HT1080 (cell line): ENCODE measurements at places on chromosomes 2 and 18. TPM values are rescaled to one million over a fixed set of nuclear protein-coding genes. Genes with fewer than 3 reads are reported as not detected.

The HRH4 gene
- not detected in 2 replicates for total RNA-seq

The DSC2 gene
- 0.98 and 1.2 TPM in 2 replicates for total RNA-seq

The CCDC141 gene
- not detected in 2 replicates for total RNA-seq

The DAPL1 gene
- total RNA-seq = not detected in 2 replicates

The TEKT4 gene
- not detected in 2 replicates for total RNA-seq

DNA sequence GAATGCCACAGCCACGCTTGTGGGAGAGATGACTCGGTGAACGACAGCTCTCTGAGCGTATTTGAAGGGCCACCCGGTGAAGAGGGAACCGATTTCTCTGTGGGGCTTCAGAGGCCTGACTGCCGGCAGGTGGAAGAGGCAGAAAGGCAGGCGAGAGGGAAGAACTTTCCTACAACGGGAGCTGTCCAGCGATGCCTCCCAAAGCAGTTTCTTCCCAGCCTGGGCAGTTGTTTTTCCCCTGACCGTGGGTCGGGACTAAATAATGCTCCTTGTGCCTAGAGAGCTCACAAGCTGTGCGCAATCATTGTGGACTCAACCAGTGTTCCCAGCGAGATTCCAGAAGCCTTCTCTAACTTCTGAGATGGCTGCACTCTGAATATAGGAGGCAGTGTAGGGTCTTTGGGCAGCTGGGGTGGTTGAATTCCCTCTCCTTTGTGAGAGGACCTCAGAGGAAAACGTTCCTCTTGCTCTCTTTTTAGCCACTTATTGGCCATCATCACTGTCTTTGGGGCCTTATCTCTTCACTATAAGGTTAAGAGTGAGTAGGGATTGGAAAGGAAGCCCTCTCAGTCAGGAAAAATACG, 710 bp downstream of the SEC11C start:
- peak; percentile 26 for DNase-seq

DNA sequence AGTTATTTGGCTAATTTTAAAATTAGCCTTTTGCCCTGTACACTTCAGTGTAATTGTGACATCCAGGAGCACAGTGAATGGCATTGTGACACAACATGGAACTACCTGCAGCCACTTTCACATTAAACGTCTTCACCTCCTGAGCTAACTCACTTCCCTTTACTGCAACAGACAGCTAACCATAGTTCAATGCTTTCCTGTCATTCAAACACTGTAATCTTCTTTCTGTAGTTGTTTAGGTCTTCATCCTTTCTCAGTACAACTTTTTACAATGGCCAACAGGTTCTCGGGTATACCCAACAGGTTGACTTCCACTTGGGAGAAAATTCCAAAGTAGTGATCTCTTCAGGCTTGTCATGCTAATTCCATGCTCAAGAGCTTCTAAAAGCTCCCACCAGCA, 8.6 kb upstream of the AGPS start:
- no peak for DNase-seq

DNA sequence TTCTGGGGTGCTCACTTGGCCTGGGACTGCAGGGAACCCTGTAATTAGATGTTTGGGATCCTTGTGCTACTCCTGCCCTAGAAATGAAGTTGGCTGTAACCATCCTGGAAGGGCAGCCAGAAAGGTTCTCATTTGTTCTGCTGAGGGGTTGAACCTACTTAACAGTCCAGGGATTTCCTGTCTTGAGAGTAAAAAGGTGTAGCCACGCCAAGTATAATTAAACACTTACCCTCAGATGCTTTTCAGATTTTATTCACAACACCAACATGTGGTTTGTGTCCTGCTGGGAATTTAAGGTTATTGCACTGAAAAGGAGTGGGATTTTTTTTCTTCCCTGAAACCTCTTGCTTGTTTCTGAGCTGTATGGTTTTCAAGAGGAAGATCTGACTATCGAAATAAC, 222.4 kb upstream of the APCDD1 start:
- DNase-seq = no peak

- DNase-seq = no peak
Measured at GRCh38 chr18:61898640-61899101, 5.9 kb upstream of the RNF152 start.

DNA sequence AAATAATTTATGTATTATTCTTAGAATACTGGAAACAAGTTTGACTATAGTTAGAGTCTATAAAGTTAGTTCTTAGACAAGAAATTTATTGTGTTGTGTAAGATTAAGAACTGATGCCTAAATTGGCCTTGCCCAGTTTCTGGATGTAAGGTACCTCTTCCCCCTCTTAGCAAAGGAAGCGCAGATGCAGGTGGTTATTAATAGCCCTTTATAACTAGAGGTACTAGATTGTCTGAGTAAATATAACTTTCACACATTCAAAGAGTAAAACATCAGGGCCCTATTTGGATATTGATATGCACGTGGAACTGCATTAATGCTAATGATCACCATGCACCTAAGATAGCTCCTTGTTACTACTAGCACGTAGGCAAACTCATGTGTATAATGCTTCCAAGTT, 100.7 kb downstream of the ZEB2 start:
- DNase-seq = no peak

GRCh38 chr2:86251840-86252266, 52.6 kb downstream of the MRPL35 start:
- DNase-seq = no peak

GRCh38 chr2:38301340-38301968, 75.6 kb downstream of the ATL2 start:
- no peak for DNase-seq

GRCh38 chr2:122157158-122157557, 401.7 kb downstream of the TSN start:
- no peak for DNase-seq

GRCh38 chr2:233320470-233320869, 12.9 kb downstream of the SAG start:
- DNase-seq = no peak

GRCh38 chr18:60066219-60066975, 166.6 kb downstream of the PMAIP1 start:
- no peak for DNase-seq

DNA sequence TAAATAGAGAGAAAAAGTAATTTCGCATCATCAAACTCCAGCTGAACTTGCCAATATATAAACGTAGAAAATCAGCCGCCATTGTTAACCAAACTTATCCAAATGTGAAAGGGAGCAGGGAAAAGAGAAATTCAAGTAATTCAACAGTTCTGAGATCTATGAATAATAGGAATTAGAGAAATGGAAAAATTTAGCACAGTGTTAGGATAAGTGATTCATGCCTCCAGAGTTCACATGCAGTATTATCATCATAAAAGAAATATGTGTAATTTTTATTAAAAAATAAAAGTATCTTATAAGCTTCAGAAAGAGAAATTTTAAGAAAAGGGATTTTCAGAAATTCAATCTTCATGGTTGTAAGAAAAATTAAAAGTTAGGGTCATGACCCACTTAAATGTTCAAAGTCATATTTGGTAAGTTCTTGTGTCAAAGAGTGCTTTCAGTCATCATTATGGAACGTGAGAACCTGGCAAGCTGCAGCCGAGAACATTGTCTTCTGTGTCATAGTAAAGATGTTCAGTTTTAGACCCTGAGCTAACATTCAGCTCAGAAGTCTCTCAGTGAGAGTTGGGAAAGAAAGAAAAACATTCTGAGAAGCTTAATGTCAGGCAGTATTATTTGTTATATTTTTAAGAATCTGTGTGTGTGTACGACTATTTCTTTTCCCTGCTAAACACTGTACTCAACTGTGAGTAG, 414.3 kb upstream of the RGPD4 start:
- no peak for DNase-seq

- no peak for DNase-seq
Measured at GRCh38 chr2:105872142-105872728, 127.5 kb downstream of the NCK2 start.

DNA sequence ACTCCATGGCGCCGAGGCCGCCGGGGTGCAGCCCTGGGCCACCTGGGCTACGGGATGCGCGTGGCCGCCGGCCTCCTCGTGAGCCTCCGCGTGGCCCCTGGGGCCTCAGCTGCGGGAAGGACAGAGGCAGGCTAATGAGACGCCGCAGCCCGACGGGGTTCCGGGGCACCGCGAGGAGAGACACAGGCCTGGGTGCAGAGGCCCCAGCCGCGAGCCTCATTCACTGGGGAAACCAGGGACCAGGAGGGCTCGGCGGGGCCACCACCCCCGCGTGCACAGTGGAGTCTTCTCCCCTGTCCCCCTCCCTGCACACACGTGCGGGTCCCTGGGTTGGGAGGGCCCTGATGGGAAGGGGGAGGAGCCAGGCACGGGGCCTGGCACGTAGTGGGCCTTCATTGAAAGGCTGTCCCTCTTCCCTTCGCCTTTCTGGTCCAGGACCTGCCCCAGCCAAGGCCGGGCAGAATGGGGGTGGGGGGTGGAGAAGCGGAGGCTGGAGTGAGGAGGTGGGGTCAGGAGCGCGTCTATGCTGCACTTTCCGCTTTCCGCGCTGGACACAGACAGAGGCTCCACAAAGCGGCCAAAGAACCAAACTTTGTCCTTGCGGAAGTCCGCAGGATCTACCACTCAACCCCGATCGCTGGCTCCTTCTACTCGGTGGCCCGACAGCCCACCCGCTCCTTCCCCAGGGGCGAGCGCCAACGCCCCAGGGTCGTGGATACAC, 9.1 kb downstream of the ALPP start:
- no peak for DNase-seq

DNA sequence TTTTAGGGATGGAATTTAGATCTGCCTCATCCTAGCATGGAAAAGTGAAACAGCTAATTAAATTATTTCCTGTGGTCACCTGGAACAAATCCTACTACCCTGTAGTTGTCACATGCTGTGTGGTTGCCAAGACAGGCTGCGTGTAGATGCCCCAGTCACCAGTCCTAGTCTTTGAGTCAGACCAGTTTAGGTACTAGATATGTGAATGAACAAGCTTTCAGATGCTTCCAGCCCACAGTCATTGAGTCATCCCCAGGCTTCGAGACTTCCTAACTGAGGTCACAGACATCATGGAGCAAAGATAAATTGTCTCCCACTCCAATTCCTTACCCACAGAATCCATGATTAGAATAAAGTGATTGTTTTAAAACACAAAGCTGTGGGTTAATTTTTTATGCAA, 35.8 kb upstream of the GRB14 start:
- peak; percentile 86 for DNase-seq

DNA sequence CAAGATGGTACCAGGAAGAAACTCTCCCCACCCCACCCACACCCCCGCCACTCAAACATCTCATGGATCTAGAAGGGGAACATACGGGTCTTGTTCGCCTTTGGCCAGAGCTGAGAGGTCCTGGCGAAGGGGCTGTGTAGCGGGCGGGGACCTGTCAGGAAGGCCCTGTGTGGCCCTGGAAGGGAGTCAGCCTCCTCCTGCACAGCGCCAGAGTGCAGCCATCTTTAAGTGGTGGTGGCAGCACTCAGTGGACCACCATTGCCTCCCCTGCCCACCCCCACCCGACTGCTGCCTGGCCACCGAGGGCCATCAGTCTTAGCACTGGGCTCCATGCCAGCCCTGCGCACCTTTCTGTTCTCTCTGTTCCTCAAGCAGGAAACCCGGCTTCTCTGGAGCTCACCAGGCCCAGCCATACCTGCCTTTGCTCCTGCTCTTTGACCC, 11.6 kb upstream of the FAHD2A start:
- DNase-seq = no peak
